ENCODE measurements at places on chromosomes 3 and 15. TPM values are rescaled to one million over a fixed set of nuclear protein-coding genes. Genes with fewer than 3 reads are reported as not detected.

ZBED2 gene
- total RNA-seq = under 0.01 TPM

CNTN4 gene
- total RNA-seq = not detected

MST1R gene
- 0.13 TPM for total RNA-seq

SCG5 gene
- total RNA-seq = 0.39 TPM

TPM1 gene
- total RNA-seq = 165 TPM

ASTE1 gene
- total RNA-seq = 4.2 TPM

POPDC2 gene
- 0.76 TPM for total RNA-seq

PLSCR4 gene
- 569 TPM for total RNA-seq

AMOTL2 gene
- 41.6 TPM for total RNA-seq

KLHL18 gene
- total RNA-seq = 23.1 TPM

TMOD2 gene
- total RNA-seq = 19.1 TPM

CTXND1 gene
- total RNA-seq = not detected

DNAH1 gene
- 1.0 TPM for total RNA-seq

AHSG gene
- under 0.01 TPM for total RNA-seq

REC114 gene
- not detected for total RNA-seq

CFAP100 gene
- total RNA-seq = not detected

DZIP1L gene
- 1.7 TPM for total RNA-seq

RBSN gene
- total RNA-seq = 19.6 TPM

GOLGA6L7 gene
- total RNA-seq = not detected

POLQ gene
- total RNA-seq = 1.6 TPM

ERICH6 gene
- total RNA-seq = under 0.01 TPM

GRK7 gene
- not detected for total RNA-seq

KCNMB3 gene
- total RNA-seq = 2.1 TPM

NUP210 gene
- 2.3 TPM for total RNA-seq

PPP1R14D gene
- total RNA-seq = not detected

HRH1 gene
- 2.3 TPM for total RNA-seq

GP5 gene
- total RNA-seq = 0.13 TPM

CTXN2 gene
- not detected for total RNA-seq

CD276 gene
- total RNA-seq = 33.1 TPM

AMIGO3 gene
- not detected for total RNA-seq

KNG1 gene
- total RNA-seq = not detected

DAPK2 gene
- 10.9 TPM for total RNA-seq

MKRN3 gene
- total RNA-seq = not detected

ZBBX gene
- 0.13 TPM for total RNA-seq

LRTM1 gene
- not detected for total RNA-seq

MRAS gene
- total RNA-seq = 11.4 TPM

RHO gene
- total RNA-seq = not detected

MESP1 gene
- under 0.01 TPM for total RNA-seq

SELENOS gene
- total RNA-seq = 54.2 TPM

SLC22A13 gene
- under 0.01 TPM for total RNA-seq

LNP1 gene
- total RNA-seq = 0.77 TPM

ALPK3 gene
- total RNA-seq = 19.5 TPM

ROBO2 gene
- total RNA-seq = not detected

ZNF860 gene
- 1.3 TPM for total RNA-seq

CKMT1A gene
- total RNA-seq = not detected

SI gene
- not detected for total RNA-seq

COL6A6 gene
- not detected for total RNA-seq

XCR1 gene
- total RNA-seq = not detected

FGD5 gene
- 86.3 TPM for total RNA-seq

DUOXA2 gene
- not detected for total RNA-seq

SH2D7 gene
- not detected for total RNA-seq

CASR gene
- total RNA-seq = not detected

MPI gene
- total RNA-seq = 38.9 TPM

SELENOK gene
- 15.6 TPM for total RNA-seq
